ENCODE measurements at places on chromosomes 11 and 22.

DNA sequence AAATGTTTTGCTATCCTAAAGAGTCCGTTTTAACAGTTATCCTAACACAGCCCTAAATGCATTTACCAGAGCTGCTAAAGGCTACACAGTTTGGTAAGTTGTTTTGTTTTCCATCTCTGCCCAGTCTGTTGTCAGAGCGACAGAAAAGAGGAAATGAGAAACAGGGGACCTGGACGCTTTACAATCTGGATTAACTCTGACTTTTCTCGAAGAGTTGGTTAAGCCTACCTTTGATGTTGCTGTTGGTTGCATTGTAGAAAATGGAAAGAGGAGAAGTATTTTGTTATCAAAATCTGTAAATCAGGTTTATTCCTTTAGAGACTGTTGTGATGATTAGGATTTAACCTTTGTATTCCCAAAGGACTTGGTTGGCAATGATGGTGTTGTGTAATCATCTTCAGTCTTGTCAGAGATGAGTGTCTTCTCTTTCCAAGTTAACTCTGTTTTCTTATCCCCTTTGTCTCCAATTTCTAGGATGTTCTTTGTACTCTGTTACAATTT is 481 bp downstream of the ANGPTL5 start:
- no peak for DNase-seq

- no peak for DNase-seq
These were observed 24.3 kb downstream of the ARFGAP2 start for GRCh38 chr11:47152126-47152952.

GRCh38 chr11:69253028-69253427 is 40.9 kb upstream of the MYEOV start:
- DNase-seq = no peak

GRCh38 chr11:122720107-122720881 is 64.8 kb downstream of the UBASH3B start:
- DNase-seq = no peak

DNA sequence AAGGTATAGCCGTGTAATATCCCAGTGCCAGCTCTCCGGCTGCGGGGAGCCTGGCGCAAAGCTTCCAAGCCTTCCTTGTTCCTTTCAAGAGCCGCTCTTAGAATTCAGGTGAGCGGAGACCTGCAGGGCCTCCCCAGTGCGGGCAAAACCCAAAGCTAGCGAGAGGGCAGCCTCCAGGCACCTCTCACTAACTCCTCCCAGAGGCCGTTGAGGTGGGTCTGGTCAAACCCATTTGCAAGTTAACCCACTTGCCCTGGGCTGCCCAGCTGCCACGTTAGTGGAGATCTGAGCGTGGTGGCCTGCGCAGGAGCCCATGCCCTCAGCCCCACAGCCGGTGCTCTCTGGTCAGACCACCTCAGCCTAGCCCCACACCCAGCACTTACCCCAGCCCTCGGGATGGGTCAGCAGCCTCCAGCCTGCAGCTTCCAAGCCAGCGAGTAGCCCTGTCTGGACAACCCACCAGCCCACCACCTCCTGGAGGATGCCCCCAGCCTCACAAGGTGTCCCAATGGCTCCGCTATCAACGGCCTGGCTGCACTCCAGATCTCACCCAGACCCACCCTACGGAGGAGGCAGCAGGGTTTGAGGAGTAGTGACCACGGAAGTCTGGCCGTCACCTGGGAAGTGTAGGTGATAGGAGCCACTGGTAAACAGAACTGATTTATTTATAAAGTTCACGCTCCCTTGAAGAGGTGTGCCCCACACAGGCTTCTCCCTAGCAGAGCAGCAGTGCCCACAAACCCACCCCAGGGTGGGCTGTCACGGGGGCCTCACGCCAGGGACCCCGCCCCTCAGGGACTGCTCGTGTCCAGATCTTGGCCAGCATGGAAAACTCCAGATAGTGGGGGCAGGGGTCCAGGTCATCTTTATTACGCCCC is 2.3 kb downstream of the ASCL2 start:
- no peak for DNase-seq

- no peak for DNase-seq
These were observed 689 bp downstream of the B3GAT3 start for GRCh38 chr11:62621027-62621566.

DNA sequence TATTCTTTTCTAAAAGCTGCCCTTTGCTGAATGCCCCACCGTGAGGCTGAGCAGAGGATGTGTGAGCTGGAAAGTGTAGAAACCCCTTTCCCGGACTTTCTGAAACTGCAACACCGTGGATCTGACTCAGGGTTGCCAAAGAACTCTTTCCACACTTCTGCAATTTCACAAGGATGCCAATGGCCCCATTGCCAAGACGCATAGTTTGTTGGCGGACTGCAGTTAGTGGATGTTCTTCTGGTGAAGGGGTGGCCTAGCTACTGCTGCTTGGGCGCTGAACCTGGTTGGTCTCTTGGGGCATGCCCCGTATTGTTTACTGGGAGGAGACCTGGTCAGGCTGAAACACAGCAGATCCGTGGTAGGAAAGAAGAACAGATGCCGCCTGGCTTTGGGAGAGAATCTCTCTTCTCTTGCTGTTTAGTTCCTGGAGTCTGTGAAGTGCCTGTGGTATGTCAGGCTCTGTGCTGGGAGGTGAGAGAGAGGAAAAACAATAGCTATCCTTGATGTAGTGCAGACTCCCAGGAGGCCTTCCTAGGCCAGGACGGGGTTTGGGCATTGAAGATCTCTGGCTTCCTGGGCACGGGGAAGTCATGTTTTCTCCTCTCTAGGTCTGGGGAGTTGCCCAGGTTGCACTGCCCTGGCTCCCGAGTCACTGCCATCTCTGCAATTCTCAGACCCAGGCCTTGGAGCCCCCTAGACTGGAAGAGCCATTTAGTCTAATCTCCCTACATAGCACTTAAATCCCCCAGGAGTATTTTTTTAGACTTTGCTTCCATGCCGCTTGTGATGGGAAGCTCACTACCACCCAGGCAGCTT is 26.9 kb downstream of the CD82 start:
- no peak for DNase-seq

- DNase-seq = no peak
These were observed 48.7 kb downstream of the CYTH4 start for GRCh38 chr22:37331034-37331428.

DNA sequence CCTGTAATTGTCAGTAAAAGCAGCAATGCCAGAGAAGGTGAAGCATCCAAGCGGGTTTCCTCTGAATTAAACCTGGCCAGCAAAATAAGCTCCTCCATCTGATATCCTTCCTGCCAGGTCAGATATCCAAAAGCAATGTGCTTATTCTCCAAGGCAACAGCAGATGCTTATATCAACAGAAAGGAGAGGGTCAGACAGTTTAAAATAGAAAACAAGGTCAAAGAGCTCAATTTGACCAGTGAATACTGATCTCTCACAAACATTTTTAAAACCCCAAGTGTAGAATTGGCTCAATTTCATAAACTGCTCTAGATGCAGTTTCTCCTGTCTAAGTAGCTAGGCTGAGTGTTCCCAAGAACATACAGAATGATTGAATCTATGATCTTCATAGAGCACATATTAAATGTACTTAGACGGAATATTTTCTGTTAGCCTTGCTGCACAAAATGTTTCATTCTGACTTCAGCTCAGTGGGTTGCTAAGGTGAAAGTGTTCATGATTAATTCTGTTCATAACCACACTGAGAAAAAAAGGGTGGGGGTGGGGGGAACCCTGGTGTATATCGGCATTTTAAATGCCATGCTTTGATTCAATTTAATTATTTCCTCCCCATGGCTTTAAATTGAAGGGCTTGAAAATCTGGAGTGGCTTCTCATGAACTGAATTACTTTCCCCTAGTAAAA is 174.2 kb upstream of the ARHGAP20 start:
- no peak for DNase-seq

GRCh38 chr11:64339286-64339685 is 718 bp upstream of the CCDC88B start:
- DNase-seq = no peak

DNA sequence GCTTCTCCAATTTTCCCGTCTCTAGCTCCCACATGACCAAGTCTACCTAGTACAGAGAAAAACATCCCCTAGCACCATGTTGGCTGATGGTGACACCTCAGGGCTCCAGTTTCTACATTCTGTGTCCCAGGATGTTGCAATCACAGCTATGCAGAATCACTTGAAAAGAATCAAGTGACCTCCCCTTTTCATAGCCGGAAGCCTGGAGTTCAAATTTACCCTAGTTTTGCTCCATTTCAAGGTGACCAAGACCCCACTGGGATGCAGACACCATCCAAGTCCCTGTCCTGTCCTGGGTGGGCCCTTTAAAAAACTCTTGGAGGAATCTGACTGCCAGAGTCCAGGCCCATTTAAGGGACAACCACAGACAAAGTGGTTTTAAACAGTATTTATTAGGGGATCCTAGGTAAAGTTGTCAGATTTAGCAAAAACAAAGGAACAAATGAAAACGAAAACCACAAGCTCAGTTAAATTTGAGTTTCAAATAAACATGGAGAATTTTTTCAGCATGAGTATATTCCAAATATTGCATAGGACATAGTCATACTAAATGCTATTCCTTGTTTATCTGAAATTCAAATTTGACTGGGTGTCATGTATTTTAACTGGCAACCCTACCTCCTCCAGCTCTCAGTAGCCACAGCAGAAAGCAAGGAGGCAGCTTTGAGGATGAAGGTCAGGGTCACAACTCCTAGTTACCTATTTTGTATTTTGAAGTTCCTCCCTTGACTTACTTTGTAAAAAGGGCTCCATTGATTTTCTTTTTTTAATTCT is 52.4 kb downstream of the MIAT start:
- no peak for DNase-seq

- no peak for DNase-seq
These were observed 3.8 kb upstream of the CTSD start for GRCh38 chr11:1767399-1768140.

DNA sequence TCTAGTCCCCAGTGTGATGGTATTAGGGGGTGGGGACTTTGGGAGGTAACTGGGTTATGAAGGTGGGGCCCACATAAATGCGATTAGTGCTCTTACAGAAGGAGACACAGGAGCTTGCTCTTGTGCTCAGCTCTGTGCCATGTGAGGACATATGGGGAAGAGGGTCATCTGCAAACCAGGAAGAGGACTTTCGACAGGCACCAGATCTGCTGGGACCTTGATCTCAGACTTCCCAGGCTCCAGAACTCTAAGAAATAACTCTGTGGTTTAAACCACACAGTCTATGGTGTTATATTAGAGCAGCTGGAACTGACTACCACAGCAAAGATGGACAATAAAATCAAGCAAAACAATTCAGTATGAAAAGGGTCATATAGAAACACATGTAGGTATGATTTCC is 26.7 kb downstream of the NNMT start:
- no peak for DNase-seq

DNA sequence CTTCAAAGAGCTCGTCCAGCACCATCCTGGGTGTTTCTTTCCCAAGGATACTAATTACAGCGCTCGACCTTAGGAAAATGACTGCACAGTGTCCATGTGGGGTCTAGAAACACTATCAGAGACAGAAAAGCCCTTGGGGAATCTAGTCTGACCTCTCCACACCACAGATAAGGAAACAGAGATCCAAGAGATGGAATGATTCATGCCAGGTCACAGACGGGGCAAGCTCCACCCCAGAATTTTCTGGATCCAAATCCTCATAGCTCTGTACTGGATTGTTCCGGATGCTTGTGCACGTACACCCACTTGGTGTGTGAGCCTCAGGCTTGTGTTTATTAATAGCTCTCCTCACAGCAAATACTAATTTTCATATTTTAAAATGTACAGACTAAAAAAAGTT is 11.3 kb downstream of the ABTB2 start:
- no peak for DNase-seq

- no peak for DNase-seq
These were observed 133.5 kb downstream of the RBFOX2 start for GRCh38 chr22:35894937-35895708.

DNA sequence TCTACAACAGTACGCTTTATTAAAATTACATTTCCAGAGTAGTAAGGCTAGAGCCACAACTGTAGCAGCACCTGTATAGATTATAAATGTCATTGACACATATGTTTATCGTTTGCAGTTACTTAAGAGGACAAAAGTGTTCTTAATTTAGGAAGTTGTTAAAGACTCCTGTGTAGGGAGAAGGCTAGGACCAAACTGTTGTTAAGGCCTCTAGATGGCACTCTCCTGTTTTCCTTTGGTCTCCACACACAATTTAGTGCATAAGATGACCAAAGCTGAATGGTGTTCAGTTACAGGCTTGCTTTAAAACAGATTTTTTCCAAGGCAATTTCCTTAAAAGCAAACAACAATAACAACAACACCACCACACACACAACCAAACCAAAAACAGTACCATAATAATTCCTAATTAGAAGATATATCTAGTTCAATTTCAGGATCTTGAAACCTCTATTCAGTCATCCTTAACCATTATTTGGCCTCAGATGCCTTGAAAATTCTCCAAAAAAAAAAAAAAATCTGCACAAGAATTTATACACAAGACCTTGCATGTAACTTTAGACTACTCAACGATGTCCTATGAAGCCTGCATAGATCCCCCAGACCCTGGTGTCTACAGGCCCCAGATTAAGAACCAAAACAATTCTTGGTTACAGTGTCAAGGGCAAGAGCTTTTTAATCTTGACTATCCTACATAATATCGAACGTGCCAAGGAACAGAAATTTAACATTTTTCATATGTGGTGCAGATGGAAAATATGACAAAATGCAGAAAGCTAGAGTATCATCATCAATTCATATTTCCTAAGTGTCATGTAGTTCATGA is 42.6 kb upstream of the APOA1 start:
- DNase-seq = peak; percentile 20

DNA sequence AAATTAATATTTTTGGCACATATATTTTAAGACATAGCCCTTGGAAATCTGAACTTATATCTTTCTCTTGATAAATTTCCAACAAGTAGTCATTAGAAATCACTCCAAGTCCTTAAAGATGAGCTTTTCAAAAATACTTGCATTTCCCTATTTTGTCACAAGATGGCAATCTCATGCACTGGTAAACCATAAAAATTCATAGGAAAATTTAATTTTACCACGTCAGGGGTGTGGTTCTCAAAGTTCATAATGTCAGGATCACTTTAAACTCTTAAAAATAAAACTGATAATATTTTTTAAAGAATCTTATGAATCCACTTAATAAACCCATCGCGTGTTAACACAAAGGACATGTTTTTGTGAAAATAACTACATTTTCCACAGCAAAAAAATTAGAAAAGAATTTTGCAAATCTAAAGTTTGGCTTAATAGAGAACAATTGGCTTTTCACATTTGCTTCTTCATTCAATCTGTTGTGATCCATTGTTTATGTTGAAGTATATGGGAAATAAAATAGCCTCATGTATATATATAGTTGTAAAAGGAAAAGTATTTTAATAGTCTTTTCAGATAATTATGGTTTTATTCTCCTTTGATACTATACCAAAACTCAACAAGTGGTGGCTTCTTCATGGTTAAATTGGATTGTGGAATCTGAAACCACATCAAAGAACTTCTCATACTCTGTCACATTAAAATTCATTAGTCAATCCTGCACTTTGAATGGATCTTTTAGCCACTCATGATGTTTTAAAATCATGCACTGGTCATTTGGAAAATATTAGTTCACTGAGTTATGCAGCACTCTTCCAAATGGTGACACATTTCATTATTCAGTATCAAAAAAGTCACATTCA is 169.1 kb downstream of the CADM1 start:
- no peak for DNase-seq

DNA sequence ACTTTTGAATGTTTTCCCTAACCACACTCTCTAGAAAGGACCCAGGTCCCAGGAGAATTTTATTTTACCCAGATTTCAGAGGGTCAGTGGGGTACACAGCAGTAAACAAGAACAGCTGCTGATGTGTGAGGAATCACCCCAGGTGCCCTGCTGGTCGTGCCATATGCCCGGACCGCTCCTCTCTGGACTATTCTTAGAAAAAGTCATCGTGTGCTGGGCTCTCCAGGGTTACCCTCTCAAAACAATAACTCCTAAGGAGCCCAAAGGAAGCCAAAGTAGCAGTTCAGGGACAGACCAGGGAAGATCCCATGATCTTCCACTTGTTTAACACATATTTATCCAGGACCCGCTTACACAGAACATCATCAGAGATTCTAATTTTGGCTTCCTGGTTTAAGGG is 29.7 kb downstream of the LRP4 start:
- DNase-seq = no peak

All from CMK (cell line).